ENCODE measurements at places on chromosomes 5 and 9. TPM values are rescaled to one million over a fixed set of nuclear protein-coding genes. Genes with fewer than 3 reads are reported as not detected.

SEC16A gene
- total RNA-seq = 78.4 TPM

IL13 gene
- not detected for total RNA-seq

DDX46 gene
- total RNA-seq = 37.5 TPM

SLC31A1 gene
- total RNA-seq = 26.1 TPM

PSMB7 gene
- 86.1 TPM for total RNA-seq

SLC34A1 gene
- 0.06 TPM for total RNA-seq

TENT4A gene
- total RNA-seq = 19.8 TPM

TLR4 gene
- 9.8 TPM for total RNA-seq

ARSI gene
- total RNA-seq = 2.2 TPM

PNPLA7 gene
- total RNA-seq = 16.5 TPM

ANGPTL2 gene
- total RNA-seq = 55.2 TPM

BARX1 gene
- 2.9 TPM for total RNA-seq

FGD3 gene
- 8.2 TPM for total RNA-seq

KIF20A gene
- 1.5 TPM for total RNA-seq

UTP15 gene
- total RNA-seq = 9.6 TPM

IFNB1 gene
- not detected for total RNA-seq

STPG3 gene
- not detected for total RNA-seq

PAIP1 gene
- total RNA-seq = 74.9 TPM

PCDHGB1 gene
- 4.6 TPM for total RNA-seq

CCDC192 gene
- total RNA-seq = not detected

CAMK4 gene
- total RNA-seq = 5.0 TPM

All from mucosa of gallbladder (tissue), 1 donor.